OCI-LY7 (cell line): ENCODE measurements at places on chromosomes 7 and 10.
A peak's percentile ranks its signal among the peaks of the same experiment; 100 is the strongest.

DNA sequence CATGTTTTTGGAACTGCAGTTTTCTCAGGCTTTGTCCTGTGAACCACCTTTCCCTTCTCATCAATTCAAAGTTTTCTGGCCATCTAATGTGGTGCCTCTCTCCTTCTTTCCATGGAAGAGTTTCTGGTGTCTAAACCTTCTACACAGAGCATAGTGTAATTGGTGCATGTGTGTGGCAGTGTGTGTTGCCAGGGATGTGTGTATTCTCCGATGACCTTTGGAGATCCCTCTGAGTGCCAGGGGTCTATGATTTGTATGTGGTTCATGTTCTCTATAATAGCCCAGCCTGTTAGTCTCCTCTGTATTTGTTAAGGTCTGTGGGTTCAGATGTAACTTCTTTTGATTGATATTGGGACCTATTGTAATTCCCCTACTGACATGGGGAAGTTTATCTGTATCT, 1.5 kb downstream of the TAS2R60 start:
- no peak for DNase-seq

DNA sequence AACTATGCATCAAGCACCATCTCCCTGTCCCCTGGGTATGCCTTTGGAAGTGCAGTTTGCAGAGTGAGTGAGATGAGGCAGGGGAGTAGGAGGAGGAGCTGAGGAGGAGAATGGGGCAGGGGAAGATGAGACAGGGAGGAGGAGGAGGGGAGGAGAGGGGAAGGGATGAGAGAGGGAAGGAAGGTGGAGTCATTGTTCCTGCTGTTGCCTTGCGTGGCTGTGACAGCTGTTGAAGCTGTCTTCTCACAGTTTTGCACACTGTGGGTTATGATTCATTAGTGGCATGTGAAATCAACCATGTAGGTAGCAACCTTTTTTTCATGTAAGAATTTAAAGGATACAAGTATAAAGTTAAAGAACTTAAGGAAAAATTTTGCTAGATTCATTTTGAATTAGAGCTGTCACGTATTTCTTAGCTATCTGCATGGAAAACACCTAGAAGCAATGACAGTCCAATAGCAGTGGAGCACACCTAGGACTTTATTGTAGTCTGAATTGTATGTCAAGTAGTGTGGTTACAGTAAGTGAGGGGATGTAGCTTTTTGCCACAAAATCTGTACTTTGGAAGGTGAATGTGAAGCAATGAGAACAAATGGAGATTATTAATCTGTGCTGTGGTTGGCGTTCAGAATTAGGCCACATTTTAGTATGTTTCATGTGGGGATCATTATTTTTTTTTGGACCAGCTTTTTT, 21.7 kb downstream of the CCM2 start:
- DNase-seq, result no peak

DNA sequence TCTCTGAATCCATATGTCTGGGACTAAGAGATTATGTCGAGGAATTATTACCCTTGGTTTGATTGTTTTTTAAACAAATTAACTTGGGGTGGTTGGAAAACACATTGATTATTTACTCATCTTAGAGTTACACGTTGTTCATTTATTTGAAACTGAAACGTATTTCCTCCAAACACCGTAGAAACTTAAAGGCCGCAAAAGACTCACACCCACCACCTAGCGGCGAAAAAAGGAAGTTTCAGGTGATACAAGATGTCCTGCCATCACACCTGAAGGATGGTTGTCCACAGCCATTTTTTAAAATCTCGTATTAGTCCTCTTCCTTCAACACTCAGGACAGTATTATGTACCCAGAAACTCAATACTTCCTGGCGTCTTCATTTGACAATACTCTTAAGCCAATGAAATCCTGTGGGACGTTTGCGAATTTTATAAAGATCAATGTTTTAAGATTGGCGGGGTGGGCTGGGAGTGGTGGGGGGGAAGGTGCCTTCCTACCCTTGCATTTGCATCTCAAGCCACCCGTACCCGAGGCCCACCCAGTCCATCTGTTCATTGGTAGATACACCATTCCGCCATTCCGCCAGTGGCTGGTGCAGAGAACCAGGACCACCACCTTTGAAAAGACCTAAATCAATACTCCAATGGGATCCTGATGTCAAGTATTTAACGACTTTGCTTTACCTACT, 1.4 kb upstream of the LCOR start:
- peak; percentile 88 for DNase-seq

DNA sequence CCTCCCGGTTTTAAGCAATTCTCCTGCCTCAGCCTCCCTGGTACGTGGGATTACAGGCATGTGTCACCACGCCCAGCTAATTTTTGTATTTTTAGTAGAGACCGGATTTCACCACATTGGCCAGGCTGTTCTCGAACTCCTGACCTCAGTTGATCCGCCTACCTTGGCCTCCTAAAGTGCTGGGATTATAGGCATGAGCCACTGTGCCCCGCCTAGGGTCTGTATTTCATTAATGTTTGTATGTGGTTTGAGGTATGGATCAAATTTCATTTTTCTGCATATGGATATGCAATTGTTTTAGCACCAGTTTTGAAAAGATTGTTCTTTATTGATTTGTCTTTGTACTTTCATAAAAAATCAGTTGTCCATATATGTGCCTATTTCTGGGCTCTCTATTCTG, 26.0 kb downstream of the CYP26A1 start:
- DNase-seq, result no peak

DNA sequence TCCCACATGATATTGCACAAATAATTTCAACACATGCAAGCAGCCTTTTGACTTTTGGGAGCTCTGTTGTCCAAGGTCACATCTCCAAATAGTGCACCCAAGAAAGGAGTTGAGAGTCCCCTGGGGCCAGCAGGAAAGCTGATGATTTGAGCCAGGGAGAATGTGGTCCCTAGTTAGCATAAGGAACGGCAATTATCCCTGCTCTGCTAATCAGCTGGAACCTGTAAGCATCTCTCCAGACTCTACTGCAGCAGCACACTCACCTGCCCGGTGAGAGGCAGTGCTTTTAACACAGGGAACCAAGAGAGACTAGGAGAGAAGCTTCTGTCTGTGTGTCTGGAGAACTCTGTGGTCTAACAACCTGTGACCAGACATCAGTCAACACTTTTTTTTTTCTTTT, 17.0 kb downstream of the TRPV5 start:
- DNase-seq, result no peak

GRCh38 chr7:143391462-143392404, 10.6 kb downstream of the ZYX start:
- no peak for DNase-seq

GRCh38 chr10:1180836-1181235, 124.7 kb downstream of the WDR37 start:
- no peak for DNase-seq

DNA sequence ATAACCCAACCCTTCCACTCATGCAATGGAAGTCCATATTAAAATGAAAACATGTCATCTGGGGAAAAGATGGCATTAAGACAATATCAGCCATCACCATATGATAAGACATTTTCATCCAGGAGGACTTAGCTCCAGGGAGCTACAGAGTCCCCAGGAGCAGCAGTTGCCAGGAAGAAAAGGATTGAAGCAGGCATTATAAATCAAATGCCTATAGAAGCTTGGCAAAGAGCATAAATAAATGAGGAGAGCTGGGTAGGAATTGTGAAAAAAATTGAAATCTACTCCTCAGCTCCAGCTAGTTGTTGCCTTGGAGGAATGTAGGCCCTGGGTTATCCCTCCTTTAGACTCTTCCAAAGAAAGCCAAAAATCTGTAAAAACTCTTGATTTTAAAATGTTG, 42.5 kb downstream of the FAM13C start:
- no peak for DNase-seq

- DNase-seq, result no peak
Observed at GRCh38 chr10:45438466-45439090, 64.6 kb downstream of the ALOX5 start.

DNA sequence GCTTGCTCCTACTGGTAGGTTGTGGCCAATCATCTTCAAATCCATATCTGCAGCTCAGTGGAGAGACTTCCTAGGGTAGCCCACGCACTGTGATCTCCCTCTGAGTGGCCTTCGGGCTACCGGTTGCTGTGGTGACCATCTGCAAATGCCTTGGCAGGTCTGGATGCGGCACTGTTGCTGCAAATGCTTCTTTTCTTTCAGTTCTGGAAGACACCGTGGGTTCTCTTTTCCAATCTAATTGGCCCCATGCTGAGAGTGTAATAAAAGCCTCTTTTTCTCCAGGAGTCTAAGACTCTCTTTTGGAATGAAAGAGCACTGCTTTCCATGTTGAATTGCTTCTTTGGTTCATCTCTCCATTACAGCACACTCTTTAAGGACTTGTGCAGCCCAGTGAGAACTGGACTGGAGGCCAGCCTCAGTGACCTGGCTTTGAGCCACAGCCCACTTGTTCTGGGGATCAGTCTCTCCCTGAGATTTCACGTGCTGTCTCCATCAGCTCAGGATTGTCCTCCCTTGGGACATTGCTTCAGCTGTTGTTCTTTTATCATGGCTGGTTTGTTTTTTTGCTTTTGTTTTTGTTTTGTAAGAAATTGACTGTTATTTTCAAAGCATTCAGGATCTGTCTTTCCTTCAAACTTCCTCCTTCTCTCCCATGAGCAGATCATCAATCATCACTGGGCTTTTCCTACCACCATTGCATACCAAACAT, 286.6 kb downstream of the BMPER start:
- DNase-seq, result no peak

- no peak for DNase-seq
Observed at GRCh38 chr7:120986650-120987049, 1.9 kb upstream of the CPED1 start.
